ENCODE measurements at places on chromosomes 3 and 15.

GRCh38 chr3:25907081-25907480, 117.2 kb downstream of the OXSM start:
- DNase-seq: no peak

DNA sequence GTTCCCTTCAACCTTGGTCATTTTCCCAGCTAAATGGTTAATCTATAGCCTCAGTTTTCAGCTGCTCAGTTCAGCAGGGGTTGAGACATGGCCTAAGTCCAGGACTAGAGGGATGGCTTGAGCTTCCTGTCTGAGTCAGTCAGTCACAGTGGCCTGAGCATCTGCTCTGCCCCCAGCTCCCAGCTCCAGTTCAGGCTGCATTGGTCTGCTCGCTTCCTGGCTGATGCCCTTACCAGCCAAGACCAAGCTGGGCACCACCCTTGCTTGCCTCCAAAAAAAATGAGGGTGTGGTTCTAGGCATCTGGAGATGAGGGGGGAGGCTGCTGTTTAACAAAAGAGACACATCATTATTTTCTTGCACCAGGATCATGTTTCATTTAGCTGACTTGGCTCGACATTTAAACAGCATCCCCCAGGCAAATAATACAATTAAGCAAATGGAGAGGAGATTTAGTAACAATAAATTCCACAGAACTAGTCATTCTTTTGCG, 70.7 kb downstream of the WNT5A start:
- no peak for DNase-seq

DNA sequence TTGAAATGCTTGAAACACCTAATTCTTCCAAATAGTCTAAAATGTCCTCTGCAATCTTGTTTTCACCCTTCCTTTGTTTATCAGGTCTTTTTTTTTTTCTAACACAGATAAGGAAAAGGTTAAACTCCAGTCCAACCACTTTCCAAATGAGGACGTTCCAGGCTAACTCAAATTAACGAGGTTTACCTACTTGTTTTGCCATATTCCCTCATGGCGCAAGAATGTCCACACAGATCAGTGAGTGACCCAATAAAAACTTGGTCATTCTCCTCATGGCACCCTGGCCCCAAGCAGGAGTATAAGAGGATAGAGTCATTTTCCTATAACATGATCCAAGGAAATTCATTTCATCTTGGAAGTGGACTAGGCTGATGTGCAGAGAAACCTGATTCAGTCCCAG, 6.6 kb upstream of the LIPC start:
- DNase-seq: no peak

- no peak for DNase-seq
These were observed 797 bp downstream of the PAQR9 start for GRCh38 chr3:142962520-142963233.

DNA sequence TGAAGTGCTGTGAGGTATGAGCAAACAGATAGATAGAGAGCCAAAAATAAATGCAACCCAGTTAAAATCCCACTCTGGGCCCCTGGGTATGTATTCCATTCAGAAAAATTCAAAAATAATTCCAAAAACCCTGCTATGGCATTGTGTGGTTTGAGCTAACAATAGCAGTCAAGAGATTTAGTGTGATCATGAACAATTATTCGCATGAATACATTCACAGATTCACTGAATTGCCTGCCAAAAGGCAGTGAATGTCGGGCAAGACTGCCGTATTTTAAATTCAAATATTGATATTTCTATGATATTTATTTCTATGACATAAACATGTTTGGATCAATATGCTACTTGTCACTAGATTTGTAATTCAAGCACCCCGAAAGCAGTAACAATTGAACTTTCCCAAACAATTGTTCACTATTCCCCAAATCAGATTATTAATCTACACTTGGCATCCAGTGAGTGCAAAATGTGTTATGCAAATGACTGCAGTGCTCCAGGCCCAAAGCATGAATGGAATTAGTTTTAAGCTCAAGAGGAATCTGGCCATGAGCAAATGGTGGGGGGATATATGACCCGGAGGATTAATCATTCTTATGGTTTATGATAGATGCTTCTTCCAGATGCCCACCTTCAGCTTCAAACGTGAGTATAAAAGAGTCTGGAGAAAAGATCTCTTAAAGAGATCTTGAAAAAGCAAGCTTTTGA, 417.0 kb upstream of the MEIS2 start:
- no peak for DNase-seq

DNA sequence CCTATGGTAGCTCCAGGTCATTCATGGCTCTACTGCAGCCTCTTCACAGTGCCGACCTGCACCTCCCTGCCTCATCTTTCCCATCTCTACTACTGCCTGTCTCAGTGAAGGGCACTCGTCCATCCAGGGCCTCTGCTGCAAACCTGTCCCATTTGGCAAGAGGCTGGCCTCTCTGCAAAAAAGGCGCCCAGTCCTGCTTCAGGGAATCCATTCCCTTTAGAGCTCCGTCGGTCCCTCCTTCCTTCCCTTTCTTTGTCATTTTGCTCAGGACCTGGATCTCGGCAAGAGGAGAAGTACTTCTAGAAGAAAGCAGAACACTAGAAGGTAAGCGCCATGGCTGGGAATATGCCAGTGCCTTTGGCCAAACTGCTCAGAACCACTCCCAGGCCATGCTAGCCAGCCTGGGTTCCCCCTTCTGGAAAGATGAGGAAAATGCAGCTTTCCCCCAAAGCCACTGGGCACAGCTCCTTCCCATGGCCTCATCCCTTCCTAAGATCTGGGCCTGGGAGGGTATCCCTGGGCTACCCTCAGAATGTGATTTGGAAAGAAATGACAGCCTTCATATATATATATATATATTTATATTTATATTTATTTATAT, 6.4 kb upstream of the ISL2 start:
- DNase-seq: no peak

GRCh38 chr15:71005895-71006294, 109.4 kb upstream of the THSD4 start:
- no peak for DNase-seq

DNA sequence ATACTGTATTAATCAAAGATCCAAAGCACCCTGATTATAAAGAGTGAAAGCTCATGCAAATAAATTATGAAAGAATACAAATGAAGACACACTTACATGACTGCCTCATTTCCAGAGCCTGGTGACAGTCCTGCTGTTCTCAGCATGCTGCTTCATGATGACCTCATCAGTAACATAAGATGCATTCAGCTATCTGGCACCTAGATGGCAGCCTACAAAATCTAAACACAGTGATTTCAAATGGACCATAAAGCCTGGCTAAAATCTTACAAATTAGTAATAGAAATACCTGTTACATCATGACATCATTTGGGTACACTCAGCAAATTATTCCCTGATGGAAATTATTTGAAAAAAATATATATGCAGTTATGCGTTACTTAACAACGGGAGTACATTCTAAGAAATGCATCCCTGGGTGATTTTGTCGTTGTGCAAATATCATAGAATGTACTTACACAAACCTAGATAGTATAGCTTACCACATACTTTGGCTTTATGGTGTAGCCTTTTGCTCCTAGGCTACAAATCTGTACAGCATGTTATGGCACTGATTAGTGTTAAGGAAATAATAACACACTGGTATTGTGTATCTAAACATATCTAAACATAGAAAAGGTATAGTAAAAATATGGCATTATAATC, 207.2 kb downstream of the EPHA3 start:
- DNase-seq: no peak

GRCh38 chr3:177053107-177053506, 144.2 kb downstream of the TBL1XR1 start:
- no peak for DNase-seq

DNA sequence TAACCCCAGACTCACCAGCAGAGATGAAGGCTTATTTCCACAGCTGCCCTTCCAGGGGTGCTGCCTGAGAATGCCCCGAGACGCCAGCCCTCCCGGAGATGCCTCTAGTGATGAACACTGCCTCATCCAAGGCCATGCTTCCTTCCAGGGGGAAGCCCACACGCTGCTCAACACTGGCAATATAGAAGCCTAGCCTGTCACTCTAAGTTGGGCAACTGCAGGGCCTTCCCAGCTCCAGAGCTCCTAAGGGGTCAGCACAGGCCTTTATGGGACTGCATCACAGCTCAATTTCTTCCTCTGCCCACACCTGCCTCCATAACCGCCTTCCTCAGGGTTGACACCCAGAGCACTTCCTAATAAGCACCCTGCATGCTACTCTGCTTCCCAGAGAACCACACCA, 217.7 kb downstream of the ABHD5 start:
- no peak for DNase-seq

DNA sequence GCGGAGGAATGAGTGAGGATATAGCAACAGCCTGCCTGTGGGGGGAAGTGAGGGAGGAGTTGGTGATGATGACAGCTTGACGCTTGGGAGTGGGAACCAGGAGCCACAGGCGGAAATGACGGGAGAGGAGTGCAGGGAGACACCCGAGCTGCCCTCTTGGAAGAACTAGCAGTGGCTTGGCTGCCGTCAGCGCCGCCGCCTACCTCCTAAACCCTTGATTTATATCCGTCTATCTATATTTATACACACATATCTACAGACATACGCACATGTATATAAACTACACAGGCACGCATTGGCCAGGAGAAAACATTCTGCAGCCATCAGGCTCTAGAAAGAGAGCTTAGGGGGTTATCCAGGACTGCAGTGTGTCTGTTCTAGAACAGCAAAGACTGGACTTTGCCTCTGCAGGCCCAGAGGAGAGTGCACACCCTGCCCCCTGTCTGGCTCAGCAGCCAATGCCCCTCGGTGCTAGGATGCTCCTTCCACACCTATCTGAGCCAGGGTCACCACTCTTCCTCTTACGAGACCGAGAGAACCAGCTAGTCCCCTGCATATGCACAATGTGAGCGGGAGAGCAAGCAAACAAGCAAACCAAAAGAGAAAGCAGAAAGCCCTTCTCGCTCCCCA, 45.3 kb upstream of the MAGEF1 start:
- DNase-seq: no peak

- DNase-seq: no peak
These were observed 43.5 kb upstream of the RNU6-1 start for GRCh38 chr15:67883234-67883773.

DNA sequence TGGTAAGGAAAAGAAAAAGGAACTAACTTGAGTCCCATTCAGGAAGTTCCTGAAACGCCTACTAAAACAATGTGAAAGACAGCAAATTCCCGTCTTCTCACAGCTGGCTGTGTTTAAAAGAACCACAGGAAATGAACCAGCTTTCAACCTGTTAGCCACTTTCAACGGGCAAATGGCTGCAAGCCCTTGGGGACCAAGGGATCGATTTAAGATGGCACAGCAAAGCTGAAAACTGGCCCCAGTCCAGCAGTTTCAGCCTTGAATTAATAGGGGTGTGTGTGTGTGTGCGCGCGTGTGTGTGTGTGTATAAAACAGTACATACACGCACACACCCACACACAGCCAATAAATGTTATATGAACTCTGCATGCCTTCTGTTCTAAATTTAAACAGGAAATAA, 168.7 kb upstream of the TMCO5A start:
- no peak for DNase-seq

GRCh38 chr3:145815707-145816413, 345.1 kb downstream of the PLOD2 start:
- no peak for DNase-seq

- peak; percentile 93 for DNase-seq
These were observed 35.8 kb downstream of the TKT start for GRCh38 chr3:53219895-53220483.

- no peak for DNase-seq
These were observed 368.2 kb downstream of the PTPRG start for GRCh38 chr3:61929617-61930016.

- no peak for DNase-seq
These were observed 141.8 kb upstream of the ICE2 start for GRCh38 chr15:60620708-60621107.

- no peak for DNase-seq
These were observed 235.2 kb downstream of the GREM1 start for GRCh38 chr15:32952901-32953532.

- no peak for DNase-seq
These were observed 164.8 kb downstream of the ERC2 start for GRCh38 chr3:56303487-56303886.

DNA sequence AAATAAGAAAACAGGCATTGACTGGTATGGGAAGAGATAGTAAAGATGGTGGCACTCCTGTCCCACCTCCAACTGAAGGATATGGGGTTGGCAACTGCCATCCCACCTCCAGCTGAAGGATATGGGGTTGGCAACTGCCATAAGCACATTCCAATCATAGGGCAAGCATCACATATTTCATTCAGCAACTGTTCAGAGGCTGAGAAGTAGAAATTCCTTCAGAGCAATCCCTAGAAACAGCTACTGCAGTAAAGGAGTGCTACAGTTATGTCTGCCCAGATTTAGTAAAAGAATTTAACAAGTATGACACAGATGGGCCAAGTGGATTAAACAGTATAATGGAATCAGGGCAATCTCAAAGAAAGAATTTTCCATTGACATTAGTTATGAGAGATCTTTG, 156.8 kb downstream of the IMPG2 start:
- DNase-seq: no peak

DNA sequence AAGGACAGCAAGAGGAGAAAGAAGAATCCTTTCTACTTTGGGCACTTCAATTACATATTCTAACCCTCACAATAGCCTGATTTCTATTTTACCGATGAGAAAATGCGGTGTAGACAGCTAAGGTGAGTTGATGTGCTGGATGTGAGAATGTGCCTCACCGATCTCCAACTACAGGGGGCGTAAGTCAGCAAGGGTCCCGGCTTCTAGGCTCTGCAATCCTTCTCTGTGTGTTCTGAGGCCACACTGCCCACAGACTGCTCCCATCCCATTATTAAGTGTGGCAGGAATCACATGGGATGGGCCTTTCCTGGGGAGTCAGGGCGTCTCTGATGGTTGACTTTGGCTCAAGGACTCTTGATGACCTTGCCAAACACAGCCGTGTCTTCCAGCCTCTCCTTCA, 23.6 kb upstream of the RPL35A start:
- peak; percentile 56 for DNase-seq

Data from activated CD8-positive, alpha-beta memory T cell treated with anti-CD3 and anti-CD28 coated beads, Interleukin-2, amount 50 U/mL, for 48 hours (primary cell).